ENCODE measurements at places on chromosomes 12 and 14. TPM values are rescaled to one million over a fixed set of nuclear protein-coding genes. Genes with fewer than 3 reads are reported as not detected.

DNA sequence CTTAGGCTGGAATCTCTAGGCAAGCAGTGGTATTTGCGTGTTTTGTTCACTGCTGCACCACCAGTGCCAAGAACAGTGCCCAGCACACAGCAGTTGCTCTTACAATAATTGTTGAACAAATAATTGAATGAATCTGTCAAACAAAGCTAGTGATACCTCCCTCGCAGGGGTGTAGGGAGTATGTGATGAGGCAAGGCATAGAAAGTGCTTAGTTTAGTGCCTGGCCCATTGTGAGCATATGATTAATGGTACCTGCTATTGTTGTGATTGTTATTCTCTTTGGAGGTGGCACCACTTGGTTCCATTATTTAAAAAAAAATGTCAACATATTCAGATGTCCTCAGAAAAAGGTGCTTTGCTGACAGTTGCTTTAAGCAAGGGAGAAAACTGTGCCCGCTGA is 210.1 kb upstream of the TBX3 start:
- DNase-seq: no peak

GRCh38 chr12:85626001-85626783 is 210.0 kb downstream of the RASSF9 start:
- DNase-seq: no peak

- no peak for DNase-seq
These were observed 14.1 kb upstream of the NUMB start for GRCh38 chr14:73472185-73473114.

DNA sequence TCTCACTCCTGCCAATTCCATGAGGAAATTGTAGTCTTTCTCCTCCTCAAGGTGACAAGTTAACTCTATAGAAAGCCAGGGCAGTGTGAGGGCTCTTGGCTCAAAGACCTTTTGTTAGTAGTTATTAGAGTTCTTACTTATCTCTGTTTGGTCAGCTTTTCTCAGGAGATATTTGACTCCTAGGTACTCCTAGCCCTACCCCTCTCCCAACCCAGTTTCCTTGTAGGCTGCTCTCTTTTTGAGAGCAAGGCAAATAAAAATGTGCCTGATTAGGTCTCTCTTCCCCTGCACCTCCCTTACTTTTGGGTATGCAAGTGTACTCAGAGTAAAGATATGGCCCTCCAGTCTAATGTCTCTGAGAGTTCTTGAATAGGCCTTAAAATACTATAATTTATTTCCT is 23.8 kb downstream of the BTG1 start:
- no peak for DNase-seq

DNA sequence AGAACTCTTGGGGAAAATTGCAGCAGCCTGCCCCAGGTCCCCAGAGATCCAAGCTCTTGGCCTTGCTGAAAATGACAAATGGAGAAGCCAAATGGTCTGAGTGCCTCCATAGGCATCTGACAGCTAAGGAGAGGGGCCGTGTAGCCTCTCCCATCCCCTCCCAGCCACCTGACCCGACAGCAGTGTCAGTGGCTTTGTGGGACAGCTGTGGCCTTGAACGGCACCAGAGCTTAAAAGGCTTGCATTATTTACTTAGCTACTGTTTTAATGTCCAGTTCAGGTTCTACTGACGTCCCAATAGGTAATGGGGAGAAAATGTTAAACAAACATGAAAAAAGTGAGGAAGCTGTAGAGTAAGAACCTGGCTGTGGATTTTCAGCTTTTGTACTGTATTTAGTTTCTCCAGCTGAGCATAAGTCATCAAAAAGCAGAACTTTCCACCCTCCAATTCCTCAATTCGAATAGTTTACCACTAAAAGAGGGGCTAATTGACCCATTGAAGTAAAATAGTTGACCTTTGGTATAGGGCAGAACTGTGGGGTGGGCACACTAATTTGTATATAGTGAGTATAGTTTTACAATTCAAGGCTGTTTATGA is 50.0 kb downstream of the FOS start:
- DNase-seq: no peak

DNA sequence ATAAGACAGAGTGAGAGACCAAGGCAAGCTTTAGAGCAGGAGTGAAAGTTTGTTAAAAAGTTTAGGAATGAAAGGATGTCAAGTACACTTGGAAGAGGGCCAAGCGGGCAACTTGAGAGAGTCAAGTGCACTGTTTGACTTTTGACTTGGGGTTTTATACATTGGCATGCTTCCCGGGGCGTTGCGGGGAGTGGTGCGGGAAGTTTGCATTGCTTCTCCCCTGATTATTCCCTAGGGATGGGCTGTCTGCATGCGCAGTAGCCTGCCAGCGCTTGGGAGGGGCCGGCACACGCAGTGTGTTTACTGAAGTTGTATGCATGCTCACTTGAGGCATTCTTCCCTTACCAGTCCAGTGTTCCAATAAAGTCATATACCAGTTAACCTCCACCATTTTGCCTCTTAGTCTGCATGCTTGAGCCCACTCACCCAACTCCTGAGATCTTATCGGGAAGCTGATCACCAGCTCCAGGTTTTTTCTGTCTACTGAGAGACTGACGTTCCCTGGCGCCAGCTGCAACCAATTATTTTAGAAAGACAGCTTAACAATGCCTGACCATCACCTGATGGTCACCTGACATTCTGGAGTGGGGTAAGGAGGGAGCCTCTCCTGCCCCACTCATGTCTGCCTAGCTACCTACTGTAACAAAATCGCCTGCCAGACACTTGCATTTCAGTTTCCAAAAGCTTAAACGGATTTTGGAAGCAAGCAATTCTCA is 53.2 kb downstream of the DACT1 start:
- no peak for DNase-seq

GRCh38 chr14:21711360-21711961 is 37.8 kb upstream of the OR4E1 start:
- DNase-seq: no peak

DNA sequence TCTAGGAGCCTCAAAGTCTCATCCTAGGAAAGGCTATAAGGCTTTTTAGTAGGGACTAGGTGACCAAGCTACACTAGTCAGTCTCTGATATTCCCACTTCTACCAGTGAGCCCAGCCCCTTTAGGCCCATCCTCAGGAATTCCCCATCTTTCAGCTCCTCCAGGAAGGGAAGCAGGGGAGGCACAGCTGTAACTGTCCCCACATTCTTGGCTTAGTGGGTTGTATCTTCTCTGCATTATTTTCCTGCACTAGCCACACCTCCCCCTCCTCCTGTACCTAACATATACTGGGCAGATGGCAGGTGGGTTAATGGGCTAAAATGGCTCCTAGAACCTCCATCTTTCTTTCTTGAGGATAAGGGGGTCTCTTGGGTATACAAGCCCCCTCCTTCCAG is 424 bp upstream of the CYP27B1 start:
- DNase-seq: no peak

DNA sequence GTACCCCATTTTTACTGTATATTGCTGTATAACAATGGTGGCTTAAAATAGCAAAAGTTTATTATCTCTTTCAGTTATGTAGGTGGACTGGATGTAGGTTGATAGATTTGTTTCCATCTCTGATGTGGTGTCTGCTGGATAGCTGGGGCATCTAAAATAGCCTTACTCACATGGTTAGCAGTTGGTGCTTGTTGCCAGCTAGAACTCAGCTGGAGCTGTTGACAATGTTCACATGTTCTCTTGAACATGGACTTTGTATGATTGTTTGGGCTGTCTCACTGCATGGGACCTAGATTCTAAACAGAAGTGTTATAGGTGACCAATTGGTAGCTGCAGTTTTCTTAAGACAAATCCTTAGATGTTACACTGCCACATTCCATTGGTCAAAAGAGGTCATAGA is 126.9 kb downstream of the GPHN start:
- no peak for DNase-seq

DNA sequence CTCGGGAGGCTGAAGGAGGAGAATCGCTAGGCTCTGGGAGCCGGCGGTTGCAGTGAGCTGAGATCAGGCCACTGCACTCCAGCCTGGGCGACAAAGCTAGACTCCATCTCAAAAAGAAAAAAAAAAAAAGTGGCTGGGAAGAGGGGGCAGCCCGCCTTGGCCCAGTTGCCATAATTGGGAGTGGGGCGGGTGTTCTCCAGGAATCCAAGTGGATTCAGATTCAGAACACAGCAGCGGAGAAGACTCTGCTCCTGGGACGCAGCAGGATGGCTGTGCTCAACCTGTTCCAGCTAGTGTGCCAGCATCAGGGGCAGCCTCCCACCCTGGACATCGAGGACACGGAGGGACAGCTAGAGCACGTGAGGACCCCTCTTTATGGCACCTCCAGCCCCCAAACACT is 5.5 kb downstream of the CFAP73 start:
- no peak for DNase-seq

DNA sequence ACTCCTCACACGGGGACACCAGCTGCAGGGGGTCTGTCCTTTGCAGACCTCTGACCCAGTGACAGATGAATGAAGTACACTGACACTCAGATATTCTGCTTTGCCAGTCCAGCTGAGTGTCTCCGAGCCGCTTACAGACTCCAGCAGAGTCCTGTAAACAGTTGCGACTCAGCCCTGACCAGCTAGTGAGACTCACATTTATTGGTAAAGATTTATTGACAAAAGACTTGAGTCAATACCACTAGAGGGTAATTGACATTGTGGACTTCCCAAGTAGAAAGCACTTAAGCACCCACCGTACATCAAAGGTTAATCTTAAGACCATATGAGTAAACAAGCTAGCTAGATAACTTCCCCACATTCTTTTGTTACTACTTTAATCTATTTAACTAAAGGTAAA is 9.8 kb upstream of the FKBP4 start:
- no peak for DNase-seq

DNA sequence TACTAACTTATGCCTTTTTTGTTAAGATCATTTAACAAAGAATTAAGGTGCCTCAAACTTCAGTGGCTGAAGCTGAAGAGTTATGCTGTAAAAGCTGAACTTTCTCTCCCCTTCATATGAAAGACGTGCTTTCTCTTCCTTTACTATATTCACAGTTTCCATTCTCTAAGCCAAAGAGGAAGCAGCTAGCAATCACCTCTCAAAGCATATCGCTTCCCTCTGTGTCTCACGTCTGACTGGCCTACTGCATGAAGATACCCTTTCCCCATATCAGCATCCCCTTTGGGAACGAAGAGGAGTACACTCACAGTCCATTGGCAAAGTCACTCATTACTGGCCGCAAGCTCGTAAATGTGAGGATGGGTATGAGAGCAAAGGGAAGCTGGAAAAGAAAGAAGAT is 34.9 kb downstream of the SLC11A2 start:
- no peak for DNase-seq

- no peak for DNase-seq
These were observed 17.5 kb downstream of the MARK3 start for GRCh38 chr14:103402695-103403094.

DNA sequence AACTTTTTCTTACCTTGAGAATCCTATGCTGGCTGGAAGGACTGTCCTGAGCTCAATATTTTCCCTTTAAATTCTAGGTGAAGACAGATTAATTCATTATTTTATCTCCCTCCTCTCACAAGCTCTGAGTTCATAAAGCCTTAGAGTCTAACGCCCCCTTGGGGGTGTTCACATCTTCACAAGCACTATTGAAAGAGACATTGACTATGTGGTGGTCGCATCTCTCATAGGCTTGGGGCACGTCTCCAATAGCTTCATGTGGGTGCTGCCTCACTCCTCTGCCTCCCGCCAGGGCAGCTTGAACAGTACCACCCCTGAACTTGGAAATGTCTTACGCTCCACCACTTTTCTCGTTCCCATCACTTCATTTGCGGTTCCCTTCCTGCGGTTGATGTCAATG is 106.2 kb downstream of the UNC79 start:
- no peak for DNase-seq

GRCh38 chr12:47397664-47398281 is 308.1 kb downstream of the RPAP3 start:
- no peak for DNase-seq

DNA sequence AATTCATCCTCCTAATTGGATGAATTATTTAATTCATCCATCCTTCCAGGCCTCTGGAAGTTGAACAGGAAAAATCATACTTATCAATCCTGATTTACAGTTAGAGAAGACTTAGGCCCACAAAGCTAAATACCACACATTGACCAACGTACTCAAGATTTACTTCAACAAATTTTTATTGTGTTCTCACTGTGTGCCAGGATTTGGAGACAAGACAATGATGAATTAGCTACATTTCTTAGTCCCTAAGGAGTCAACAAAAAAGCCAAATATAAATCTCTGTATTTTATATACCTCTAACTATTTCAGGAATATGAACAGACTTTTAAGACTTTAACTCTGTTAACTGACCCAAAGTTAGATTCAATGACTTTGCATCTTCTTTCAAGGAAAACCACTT is 63.9 kb downstream of the DCAF5 start:
- no peak for DNase-seq

DNA sequence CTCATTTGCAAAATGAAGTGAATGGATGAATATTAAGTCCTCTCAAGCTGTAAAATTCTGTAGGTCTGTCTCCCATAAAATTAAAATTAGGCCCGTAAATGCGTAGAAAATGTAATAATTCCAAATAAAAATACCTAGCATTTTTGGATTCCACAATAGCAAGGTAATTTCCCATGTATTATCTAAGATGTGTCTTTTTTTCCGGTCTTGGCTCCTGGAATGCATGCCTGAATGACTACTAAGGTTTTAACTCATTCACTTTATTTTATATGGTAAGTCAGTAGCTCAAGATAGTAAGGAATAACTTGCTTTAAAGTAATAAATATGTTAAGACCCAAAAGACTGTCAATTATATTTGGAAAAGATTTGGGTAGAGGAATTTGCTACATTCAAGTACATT is 11.1 kb downstream of the TXNRD1 start:
- no peak for DNase-seq

GRCh38 chr12:66361703-66362102 is 59.4 kb downstream of the HELB start:
- no peak for DNase-seq

DNA sequence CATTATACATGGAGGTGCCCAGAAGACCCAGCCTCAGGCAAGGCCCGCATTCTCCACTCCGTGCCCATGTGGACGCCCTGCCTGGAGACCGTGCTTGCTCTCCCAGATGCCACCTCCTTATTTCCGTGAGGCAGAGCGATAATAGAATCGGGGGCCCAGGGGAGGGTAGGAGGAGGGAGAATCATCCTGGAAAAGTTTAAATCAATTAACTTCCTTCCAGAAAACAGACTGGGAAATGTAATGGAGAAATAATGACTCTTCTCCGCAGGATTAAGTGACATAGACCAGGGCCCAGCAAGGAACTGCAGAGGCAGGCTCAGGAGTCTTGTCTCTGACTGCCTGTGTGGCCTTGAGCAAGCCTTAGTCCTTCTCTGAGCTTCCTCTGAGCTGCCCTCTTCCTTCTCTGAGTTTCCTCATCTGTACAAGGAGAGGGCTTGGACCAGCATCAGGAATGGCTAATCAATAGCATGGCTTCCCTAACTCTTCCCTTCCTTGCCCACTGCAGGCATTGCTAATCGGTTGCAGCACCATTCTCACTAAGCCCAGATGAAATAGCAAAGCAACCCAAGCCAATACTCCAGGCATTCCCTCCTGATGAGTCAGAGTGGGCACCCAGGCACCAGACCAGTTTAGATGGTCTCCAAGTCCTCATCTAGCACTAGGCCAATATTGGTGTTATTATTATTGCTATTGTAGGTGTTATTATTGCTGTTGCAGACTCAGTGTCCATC is 11.3 kb upstream of the FAM222A start:
- no peak for DNase-seq

Gene LTB4R2
- polyA plus RNA-seq: 2.5 TPM

Gene RIMBP2
- 15.7 TPM for polyA plus RNA-seq

Gene TAS2R43
- polyA plus RNA-seq: 0.16 TPM

Gene TAS2R8
- polyA plus RNA-seq: not detected

Gene ANAPC7
- 69.8 TPM for polyA plus RNA-seq

Gene NOS1
- polyA plus RNA-seq: 0.83 TPM

Gene NANOG
- polyA plus RNA-seq: 0.63 TPM

Gene DLGAP5
- polyA plus RNA-seq: 28.1 TPM

Gene VRTN
- not detected for polyA plus RNA-seq

Gene ALKBH2
- 30.7 TPM for polyA plus RNA-seq
